ENCODE measurements at places on chromosomes 2 and 18.

GRCh38 chr18:48481092-48481491, 57.7 kb upstream of the CTIF start:
- no peak for DNase-seq

GRCh38 chr2:153221506-153221905, 257.1 kb downstream of the RPRM start:
- no peak for DNase-seq

DNA sequence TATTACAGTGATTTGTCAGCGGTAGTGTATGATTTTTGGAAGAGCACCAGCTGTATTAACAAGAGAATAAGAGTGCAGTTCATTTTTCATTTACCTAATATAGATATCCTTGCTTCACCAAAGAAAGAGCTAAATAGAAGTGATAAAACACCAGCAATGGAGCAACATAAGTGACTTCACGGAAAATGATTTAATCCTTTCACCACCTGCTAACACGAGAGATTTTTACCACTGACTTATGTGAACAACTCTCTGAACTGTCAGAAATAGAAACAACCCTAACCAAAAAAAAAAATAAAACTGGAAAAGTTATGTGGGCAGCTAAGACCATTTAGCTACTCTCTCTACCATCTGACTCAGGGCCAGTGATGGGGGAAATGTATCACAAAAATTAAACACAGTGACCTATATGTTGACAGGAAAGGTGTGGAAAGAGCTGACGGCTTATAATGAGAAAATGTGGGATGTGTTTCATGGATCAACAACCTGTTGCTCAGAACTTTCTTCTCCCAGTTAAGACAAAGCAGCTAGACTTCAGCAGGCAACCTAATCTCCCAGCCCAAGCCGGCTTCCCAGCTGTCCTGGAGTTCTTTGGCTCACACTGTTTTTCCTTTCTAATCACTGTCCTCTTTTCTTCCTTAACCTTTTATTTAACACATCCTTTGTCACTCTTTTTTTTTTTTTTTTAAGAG, 272.7 kb downstream of the SS18 start:
- DNase-seq, result no peak

DNA sequence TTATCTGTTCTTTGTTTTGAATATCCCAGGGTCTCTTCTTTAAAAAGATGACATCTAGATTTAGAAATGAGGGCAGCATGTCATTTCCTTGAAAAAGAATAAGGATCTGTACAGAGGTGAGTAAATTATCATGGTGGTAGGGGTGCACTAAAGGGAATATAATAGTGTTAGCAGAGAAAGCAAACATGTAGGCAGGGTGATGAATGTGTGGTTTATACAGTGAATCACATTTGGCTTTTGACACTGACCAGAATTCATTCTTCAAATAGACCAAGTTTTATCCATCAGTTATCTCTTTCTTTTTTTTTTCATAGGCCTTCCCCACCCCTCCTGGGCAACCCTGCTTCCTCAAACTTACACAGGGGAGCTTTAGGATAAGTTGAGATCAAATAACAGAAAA, 184.5 kb upstream of the LRP1B start:
- DNase-seq, result no peak

DNA sequence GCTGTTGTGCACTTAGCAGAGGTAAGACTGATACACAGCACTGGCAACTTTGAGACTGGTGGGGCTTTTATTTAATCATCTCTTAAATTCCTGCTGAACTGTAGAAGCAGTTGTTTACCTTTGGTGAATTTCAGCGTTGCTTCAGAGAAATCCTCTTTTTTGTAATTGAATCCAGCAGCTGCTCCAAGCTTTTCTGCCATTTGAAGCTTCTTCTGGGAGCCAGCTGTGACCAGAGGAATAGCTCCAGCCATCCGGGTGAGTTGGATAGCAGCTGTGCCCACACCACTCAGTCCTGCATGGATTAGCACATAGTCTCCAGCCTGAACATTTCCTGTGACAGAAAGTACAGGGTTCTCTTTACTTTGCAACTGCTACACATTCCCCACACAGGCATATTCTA, 3.9 kb downstream of the TP53I3 start:
- no peak for DNase-seq

- DNase-seq, result no peak
Measured at GRCh38 chr2:82795446-82795845, 1663.6 kb downstream of the SUCLG1 start.

GRCh38 chr2:31260870-31261269, 26.9 kb downstream of the EHD3 start:
- DNase-seq, result no peak

All from NCI-H526 (cell line).